SK-N-DZ (cell line): ENCODE measurements at places on chromosomes 16 and 17.

DNA sequence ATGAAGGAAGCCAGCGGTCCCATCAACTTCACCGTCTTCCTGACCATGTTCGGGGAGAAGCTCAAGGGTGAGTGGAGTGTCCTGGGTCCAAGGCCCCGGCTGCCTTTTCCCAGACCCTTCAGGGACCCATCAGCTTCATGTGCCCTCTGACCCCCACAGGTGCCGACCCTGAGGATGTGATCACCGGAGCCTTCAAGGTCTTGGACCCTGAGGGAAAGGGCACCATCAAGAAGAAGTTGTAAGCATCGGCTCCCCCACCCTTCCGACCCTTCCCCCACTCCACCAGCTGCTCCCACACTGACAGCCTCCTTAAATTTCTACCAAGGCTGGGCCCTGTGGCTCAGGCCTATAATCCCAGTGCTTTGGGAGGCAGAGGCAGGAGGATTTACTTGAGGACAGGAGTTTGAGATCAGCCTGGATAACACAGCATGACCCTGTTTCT, 1.9 kb downstream of the MYL11 start:
- DNase-seq = no peak

DNA sequence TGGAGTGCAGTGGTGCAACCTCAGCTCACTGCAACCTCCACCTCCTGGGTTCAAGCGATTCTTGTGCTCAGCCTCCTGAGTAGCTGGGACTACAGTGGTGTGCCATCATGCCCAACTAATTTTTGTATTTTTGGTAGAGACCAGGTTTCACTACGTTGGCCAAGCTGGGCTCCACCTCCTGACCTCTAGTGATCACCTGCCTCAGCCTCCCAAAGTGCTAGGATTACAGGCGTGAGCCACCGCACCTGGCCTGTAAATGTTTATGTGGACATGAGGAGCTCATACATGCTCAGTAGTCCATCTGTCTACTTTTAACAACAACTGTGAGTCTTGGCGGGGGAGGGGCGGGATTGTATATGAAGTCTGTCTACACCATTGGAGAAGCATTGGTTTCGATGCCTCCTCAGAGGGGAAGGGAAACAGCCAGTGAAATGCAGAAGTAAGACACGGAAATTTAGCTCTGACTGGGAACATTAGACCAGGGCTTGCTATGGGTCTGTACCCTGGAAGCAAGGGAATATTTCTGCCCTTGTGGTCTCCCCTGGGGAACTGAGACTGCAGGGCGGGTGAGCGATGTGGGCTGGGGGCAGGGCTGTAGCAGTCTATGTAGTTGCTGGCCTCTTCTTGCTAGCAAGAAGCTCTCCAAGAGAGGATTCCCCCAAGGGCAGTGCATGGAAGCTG, 9.3 kb downstream of the NUBP1 start:
- no peak for DNase-seq

GRCh38 chr16:89796104-89796503, 20.3 kb downstream of the FANCA start:
- no peak for DNase-seq

GRCh38 chr16:81814751-81815428, 35.8 kb downstream of the PLCG2 start:
- DNase-seq = no peak

- DNase-seq = no peak
These were observed 12.6 kb upstream of the SRRM2 start for GRCh38 chr16:2739625-2740430.

DNA sequence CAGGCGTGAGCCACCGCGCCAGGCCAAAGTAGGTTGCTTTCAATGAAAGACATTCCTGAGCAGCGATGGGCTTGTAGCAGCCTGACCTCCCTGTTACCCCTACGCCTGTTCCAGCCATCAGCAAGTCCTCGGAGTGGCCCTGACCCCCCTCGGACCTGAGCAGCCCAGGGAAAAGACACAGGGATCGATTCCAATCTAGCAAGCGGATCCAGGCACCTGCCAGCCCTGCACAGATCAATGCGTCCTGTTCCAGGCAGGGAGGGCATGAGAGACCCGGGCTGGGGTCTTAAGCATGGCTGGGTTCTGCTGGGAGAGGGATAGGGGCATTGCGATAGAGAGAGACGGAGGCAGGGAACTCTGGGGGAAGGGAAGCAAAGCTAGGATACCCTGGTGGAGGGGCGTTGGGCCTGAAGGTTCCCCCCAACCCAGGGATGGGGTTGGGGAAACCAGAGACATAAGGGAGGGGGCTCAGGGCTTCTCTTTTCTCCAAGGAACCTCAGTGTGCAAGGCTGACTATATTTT, 21.9 kb downstream of the SRCIN1 start:
- DNase-seq = no peak

DNA sequence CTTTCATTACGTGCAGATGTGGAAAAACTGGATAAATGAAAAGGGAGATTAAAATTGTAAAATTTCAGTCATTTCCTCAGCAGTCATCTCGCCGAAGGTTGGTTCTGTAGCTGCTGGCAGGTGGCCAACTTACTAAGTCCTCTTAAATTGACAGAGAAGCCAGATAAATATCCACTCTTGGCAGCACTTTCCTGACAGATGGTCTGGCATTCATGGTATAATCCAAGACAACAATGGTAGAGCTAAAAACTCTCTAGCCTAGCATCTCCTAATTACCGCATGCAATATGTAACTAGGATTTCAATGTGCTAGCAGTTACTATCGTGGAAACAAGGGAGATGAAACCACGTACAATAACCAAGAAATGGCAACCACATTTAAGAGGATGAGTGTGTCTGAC, 306.3 kb downstream of the CNTNAP4 start:
- peak; percentile 81 for DNase-seq
